ENCODE measurements at places on chromosomes 1 and 21.

DNA sequence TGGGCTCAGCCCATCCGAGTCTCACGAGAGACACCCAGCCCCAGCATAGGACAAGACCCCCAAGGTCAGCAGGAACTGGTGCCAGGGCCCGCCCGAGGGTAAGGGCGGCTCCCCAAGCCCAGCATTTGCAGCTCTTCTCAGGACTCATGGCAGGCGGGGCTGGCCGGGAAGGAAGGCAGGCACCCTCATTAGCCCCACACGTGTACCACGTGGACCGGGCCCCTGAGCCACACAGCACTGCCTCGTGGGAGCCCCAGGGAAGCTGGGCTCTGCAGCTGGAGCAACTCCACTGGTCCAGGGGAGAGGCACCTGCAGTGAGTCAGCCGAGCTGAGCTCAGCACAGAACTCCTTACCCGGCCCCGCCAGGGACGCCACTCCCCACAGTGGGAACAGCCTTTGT lies 97.7 kb upstream of the IFFO2 start:
- no peak for DNase-seq

DNA sequence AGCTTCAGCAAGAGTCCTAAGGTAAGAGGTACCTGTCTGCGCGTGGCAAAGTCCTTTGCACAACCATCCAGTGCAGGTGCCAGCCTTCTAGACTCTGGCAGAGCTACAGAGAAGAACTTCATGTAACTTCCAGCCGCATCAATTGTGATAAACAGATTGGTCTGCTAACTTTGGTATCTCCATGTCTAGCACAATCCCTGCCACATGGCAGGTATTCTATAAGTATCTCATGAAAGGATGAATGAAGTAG lies 29.8 kb downstream of the CD48 start:
- no peak for DNase-seq

GRCh38 chr1:167564612-167565270 lies 11.2 kb upstream of the CREG1 start:
- DNase-seq: no peak

DNA sequence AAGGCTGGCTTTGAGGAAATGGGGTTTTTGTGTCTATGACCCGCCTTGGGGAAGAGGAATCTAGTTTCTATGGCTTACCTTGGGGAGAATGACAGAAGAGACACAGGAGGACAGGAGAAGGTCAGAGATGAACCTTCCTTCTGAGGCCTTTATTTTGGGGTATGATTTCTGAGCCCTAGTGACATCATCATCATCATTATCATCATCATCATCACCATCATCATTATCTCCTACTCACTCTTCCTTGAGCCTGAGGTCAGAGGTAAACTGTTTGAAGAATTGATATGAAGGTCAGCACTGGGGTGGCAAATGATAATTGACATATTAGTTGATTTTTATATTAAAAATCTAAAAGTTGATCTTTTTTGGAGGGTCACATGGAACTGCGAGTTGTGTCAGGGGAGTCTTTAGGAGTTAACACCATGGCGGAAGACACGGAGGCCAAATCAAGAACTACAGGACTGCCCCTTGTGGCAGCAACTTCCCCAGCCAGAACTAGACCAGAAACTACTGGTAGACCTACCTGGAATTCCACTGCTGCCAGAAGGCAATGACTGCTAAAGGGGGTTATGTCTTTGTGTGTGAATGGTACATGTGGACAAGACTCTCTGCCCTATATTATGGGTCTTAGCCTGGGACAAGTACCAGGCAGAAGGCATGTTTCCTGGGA lies 49.8 kb upstream of the WLS start:
- DNase-seq: no peak

- DNase-seq: no peak
Observed at GRCh38 chr1:19824541-19824940, 9.5 kb upstream of the RNF186 start.

DNA sequence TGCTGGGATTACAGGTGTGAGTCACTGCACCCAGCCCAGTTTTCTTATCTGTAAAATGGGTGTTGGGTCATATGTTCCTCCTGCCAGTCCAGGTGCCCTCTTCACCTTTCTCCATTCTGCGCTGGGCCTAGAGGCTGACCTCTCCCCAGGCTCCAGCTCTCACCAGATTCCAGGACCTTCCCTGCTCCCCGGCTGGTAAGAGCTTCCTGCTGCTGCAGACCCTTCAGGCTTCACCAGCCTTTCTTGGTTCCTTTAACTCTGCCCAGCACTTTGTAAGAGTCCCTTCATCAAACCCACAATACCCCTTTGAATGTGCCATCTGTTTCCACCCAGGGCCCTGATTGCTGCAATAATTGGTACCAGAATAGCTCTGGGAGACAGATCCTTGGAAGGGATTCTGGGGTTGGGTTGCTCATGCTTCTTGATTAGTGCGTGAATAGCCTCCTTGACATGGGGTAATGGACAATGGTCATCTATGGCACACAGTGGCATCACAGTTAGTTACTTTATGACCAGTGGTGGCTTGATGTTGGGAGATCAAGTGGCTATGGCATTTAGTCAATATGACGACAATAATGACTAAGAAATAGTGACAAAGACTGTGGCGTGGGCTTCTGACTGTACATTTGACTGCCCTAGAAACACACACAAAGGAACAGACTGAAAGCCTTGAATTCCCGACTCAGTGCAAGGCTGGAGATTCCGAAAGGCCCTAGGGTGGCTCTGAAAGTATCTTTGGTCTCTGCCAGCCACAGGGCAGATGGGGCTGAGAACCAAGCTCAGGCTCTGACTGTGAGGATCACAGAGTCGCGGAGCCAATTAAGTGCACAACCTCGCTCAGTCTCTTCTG lies 67.3 kb downstream of the SLC9A1 start:
- DNase-seq: no peak

- no peak for DNase-seq
Observed at GRCh38 chr1:94709891-94710581, 110.1 kb upstream of the SLC44A3 start.

- no peak for DNase-seq
Observed at GRCh38 chr1:184627007-184627341, 127.7 kb downstream of the EDEM3 start.

DNA sequence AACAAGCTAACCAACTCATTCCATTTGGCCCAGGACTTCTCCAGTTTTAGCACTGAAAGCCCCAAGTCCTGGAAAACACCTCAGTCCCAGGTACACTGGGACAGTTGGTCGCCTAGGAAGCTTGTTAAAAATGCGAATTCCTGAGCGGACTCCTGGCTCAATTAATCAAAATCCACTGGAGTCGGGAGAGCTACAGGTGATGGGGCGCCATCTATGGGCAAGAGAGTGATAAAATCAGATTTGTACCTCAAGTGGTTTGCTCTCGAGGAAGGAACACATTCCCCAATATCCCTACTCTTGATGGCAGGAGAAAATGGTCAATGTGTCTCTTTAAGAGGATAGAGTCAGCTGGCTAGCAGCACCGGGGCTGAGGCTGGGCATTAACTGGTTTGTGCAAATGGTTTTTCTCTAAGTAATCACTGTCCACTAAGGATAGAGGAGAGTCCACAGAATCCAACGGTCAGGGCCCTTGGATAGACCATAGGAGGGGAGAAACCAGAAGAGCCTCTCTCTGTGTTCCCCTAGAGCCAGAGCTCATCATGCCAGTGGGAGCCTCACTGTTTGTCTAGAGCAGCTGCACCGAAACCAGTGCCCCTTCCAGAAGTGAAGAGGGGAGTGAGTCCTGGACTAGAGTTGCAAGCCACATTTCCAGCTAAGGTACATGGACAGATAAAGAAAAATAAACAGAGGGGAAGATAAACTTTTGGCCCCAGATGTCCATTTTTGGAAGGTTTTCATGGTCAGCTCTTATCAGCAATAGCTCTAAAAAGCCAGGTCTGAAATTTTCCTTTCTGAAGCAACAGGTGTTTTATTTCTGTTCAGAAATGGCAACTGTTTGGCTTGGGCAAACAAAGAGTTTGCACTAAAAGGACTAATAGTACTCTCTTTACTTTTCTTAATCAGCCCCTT lies 148.5 kb downstream of the TENT5C start:
- DNase-seq: no peak

- no peak for DNase-seq
Observed at GRCh38 chr21:24881506-24881905, 725.8 kb downstream of the MRPL39 start.

Data from SW 1271 (cell line).